Activated naive CD8-positive, alpha-beta T cell treated with anti-CD3 and anti-CD28 coated beads, Interleukin-2, amount 50 U/mL, for 24 hours (primary cell): ENCODE measurements at places on chromosomes 12 and 14.
A peak's percentile ranks its signal among the peaks of the same experiment; 100 is the strongest.

DNA sequence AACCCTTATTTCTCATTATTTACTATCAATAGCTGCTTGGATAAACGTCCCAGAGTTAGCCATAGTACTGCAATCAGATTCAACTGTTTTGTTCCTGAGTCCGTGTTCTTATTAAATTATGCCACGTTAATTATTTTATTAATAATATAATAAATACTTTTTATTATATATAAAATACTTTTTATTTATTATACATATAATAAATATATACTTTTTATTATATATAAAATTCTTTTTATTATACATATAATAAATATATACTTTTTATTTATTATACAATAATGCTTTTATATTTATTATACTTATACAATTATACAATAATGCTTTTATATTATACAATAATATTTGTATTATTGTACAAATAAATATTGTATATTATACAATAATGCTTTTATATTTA, 11.1 kb downstream of the STRAP start:
- H3K27ac ChIP-seq: no peak overlapping the region
- peaks cover 41% of the 10 kb centered on the region for H3K36me3 ChIP-seq

DNA sequence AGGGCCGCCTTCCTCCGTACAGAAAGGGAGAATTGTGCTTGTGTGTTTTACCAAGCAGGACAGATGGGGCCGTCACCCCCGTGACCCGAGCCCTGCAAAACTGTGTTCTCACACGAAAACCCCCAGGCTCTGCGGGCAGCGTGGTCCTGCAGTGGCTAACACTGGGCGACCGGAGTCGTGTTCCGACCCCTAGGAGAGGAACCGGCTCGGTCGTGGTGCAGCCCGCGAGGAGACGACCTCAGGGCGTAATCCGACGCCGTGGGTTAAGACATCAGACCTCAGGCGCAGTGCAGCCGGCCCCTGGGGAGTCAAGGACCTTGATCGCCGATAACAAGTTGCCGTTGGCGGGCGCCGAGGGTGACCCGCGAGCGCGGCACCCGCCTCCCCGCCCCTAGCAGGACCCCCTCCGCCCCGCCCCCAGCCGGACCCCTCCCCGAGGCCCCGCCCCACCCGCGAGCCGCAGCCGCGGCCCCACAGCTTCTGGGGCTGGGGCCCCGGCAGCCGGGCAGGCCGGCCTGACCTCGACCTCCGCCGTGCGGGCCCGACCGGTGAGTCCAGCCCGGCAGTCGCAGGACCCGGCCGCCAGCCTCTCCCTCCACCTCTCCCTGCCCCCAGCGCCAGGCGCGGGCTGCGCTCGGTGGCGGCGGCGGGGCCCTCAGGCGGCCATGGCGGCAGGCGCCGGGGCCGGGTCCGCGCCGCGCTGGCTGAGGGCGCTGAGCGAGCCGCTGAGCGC, at the start of gene CHPT1:
CHPT1 (plus strand) TSS at position 444 of the 733 bp plus-strand sequence; CDS start at position 666, 222 bp downstream.
- peaks cover 26% of the 10 kb centered on the region for H3K4me1 ChIP-seq
- peak within 1 kb of the TSS; percentile 78 for H3K27ac ChIP-seq
- H3K27me3 ChIP-seq: no peaks in the 10 kb centered on the region
- no peaks in the 10 kb centered on the region for H3K36me3 ChIP-seq

GRCh38 chr14:68337279-68337678, 455.6 kb downstream of the ZFP36L1 start:
- no peaks in the 10 kb centered on the region for H3K36me3 ChIP-seq
- H3K27ac ChIP-seq: no peak overlapping the region
- H3K27me3 ChIP-seq: no peaks in the 10 kb centered on the region

DNA sequence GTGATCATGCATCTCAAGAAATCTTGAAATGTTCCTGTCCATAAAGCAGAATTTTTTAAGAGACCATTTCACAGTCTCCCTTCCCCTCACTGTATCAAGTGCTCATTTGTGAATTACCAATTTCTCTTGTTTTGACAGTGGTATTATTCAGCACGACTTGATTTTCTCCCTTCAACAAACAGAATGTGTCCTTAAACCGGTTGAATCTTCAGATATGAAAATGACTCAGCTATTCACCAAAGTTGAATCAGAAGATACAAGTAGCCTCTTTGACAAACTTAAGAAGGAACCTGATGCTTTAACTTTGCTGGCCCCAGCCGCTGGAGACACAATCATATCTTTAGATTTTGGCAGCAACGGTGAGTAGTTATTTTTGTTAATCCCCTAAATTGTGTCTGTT, 25.5 kb upstream of the SNAPC1 start:
- H3K36me3 ChIP-seq: peaks cover 81% of the 10 kb centered on the region
- H3K4me3 ChIP-seq: no peak overlapping the region
- no peaks in the 10 kb centered on the region for H3K27me3 ChIP-seq

DNA sequence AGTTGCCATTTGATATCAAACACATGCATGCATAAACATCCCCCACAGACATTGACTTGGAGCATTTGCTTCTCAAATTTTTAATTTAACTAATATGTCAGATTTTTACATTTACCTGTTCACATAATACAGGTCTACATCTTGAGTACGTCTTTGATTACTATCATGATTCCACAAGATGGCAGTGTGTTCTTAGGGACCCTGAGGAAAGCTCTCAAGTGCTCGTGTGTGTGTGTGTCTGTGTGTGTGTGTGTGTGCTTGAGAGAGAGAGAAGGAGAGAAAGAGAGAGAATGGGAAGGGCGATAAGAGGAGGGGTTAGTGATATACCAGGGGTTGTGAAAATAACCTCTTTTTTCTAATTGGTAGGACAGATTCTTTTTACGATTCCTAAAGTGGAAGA, 167.1 kb upstream of the OR4E1 start:
- no peaks in the 10 kb centered on the region for H3K36me3 ChIP-seq
- DNase-seq: no peak
- H3K27ac ChIP-seq: peak overlapping the region; percentile 50

GRCh38 chr12:19869413-19869812, 430.1 kb downstream of the AEBP2 start:
- peak overlapping the region; percentile 49 for H3K27ac ChIP-seq
- peaks cover 2% of the 10 kb centered on the region for H3K27me3 ChIP-seq
- no peaks in the 10 kb centered on the region for H3K36me3 ChIP-seq
- peak; percentile 29 for DNase-seq
- peak overlapping the region; percentile 35 for H3K4me3 ChIP-seq

DNA sequence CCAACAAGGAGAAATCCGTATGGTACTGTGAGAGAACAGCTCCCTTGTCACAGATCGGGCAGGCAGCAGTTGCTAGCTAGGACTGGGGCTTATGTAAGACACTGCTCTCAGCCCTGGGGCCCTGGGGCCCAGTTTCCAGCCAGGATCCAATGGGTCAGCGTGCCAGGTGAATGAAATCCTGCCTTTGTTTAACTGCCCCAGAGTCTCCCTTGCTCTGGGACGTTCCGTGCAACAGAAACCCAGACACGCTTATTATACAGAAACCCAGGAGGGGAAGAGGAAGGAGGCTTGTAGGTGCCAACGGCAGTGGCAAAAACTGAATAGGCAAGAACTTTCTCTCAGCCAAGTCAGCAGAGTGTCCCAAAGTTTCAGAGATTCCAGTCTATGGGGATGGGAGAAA, 110.6 kb downstream of the DIO2 start:
- no peaks in the 10 kb centered on the region for H3K36me3 ChIP-seq
- no peak overlapping the region for H3K4me3 ChIP-seq
- no peak for DNase-seq

DNA sequence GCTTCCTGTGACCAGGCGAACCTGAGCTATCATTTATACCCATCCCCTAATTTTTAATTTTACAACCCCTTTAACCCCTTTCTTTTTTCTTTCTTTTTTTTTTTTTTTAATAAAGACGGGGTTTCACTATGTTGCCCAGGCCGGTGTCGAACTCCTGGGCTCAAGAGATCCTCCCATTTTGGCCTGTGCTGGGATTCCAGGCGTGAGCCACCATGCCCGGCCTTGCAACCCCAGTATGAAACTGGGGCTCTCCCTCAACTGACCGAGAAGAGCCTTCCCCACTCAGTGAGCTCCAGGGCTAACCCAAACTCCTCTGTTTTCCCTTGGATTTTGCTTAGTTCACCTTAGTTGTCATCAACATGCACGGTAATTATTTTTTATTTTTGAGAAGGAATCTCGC, 992 bp downstream of the CPSF2 start:
- no peak for DNase-seq
- peaks cover 51% of the 10 kb centered on the region for H3K4me1 ChIP-seq
- peak overlapping the region; percentile 98 for H3K27ac ChIP-seq
- H3K36me3 ChIP-seq: peaks cover 38% of the 10 kb centered on the region
- H3K4me3 ChIP-seq: peak overlapping the region; percentile 93

- no peak overlapping the region for H3K4me3 ChIP-seq
- peaks cover 6% of the 10 kb centered on the region for H3K27me3 ChIP-seq
- no peaks in the 10 kb centered on the region for H3K36me3 ChIP-seq
Measured at GRCh38 chr12:75571204-75571603, 59.8 kb upstream of the KRR1 start.
